ENCODE measurements at places on chromosomes 3 and 15.

GRCh38 chr3:72375237-72376076 lies 472.8 kb downstream of the SHQ1 start:
- no peak for DNase-seq

GRCh38 chr3:184300378-184300720 lies 1.3 kb downstream of the PSMD2 start:
- DNase-seq = no peak

GRCh38 chr3:77150028-77150427 lies 110.1 kb downstream of the ROBO2 start:
- no peak for DNase-seq

GRCh38 chr3:52681596-52681995 lies 4.1 kb downstream of the PBRM1 start:
- no peak for DNase-seq

DNA sequence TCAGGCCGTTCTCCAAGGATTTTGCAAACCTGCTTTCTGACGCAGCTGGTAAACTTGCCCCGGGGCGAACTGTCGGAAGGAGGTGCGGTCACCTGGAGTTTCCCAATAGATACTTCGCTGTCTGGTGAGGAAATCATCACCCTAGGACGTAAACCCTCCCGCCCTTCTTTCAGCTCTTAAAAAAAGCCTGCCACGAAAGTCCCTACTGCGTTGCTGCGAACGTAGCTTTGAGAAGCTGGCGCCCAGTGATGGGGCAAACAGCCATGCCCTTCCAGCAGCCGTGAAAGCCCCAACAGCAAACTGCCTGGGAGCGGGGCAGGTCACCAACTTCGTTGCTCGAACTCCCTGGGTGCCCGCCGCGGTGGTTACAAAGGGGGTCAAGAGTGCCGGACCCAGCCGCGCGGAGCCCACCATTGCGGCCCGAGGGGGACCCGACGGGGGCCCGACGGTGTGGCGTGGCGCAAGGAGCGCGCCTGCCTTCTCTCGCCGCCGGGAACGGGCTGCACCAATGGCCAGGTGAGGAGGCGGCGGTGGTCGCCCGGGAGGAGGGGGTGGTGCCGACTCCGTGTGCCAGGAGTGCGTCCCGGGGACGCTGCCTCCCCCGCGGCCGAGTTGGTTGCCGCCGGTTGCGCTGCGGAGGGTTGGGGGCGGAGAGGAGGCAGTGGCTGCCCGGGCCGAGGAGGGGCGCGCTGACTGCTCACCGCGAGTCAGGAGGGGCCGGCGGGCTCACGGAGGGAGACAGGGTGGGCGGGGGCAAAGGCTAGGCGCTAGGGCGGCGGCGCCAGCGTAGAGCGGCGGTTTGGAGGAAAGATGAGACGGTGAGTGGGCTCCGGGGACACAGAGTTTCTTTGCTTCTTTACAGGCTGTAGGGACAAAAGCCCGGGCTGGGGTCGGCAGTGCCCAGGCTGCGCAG lies at the start of gene PHLDB2:
TSS of gene PHLDB2 (plus strand) at position 205 of the 913 bp plus-strand sequence. CDS start 24,813 bp downstream, outside the sequence.
- DNase-seq = peak; percentile 35

GRCh38 chr3:179398574-179399231 lies 51.2 kb downstream of the MFN1 start:
- no peak for DNase-seq

DNA sequence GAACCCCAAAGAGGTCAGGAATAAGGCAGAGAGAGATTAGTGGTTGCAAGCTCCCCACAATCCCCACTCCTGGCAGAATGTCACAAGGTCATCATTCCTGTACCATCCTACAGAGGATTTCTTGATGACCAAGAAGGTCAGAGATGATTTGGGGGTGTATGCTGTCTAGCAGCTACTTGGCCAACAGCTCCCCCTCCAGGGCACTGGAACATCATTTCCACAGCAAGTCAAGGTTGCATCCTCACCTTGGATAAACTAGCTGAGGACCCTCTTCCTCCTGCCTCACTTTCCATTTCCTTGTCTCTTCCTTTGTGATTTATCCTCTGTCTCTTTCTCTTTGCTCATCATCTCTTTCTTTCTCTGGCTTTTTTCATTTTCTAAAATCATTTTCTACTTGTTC lies 106.3 kb downstream of the PROS1 start:
- DNase-seq = no peak

DNA sequence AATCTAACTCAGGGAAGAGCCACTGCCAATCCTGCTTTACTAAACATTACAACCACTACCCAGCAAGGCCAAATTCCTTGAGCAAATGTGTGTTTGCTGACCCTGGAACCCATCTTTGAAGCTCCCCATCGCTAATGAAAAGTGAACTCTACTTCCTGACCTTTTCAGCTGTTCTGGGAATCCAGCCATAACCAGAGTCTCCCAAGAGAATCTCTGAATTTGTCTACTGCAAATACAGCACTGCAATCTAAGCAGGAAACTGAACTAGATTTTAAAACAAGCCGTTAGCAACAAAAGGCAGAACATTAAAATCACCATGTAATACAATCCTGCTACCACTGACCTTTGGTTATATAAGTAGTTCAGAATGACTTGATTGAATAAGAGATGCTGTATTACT lies 309.2 kb downstream of the MAGI1 start:
- no peak for DNase-seq

DNA sequence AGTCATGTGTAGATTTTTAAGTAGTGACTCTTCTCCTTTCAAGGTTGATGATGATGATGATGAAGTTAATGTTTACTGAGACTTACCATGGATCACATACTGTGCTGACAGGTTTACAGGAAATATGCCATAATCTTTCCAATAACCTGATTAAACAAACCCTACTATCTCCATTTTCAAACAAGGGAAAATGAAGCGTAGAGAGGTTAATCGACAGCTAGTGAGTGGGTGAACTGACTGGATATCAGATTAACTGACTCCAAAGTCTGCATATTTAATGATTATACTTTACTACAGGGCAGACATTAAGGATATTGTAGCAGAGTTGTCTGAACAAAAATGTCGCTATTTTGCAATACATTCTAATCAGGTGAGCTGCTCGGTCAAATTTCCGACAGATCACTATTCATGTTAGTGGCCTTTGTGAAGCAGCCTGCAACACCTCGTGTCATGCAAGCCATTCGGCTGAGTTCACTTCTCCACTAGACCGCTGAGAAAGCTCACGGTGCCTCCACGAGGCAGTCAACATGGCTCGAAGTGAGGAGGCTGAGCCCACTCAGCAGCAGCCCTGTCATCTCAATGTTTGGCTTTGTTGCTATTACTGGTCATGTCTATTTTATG lies 264.2 kb downstream of the NFKBIZ start:
- DNase-seq = no peak

- DNase-seq = peak; percentile 32
Measured at GRCh38 chr3:170471149-170471548, 52.5 kb downstream of the CLDN11 start.

DNA sequence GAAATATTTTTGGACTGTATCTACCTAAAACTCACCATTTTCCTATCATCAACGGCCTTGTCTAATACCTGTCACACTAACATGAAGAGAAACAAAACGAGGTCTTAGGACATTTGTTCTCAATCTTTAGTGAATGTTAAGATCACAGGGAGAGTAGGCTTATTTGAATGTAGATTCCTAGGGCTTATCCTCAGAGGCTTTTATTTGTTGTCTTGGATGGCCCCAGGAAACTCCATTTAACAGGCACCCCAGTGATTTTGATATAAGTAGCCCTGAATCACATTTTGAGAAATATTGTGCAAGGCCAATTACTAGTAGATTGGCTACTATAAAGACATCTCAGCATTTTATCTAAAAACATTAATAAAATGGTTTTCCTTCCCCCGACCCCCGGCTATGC lies 367.4 kb downstream of the GAP43 start:
- no peak for DNase-seq

GRCh38 chr3:100004931-100005330 lies 109.4 kb downstream of the FILIP1L start:
- DNase-seq = no peak

DNA sequence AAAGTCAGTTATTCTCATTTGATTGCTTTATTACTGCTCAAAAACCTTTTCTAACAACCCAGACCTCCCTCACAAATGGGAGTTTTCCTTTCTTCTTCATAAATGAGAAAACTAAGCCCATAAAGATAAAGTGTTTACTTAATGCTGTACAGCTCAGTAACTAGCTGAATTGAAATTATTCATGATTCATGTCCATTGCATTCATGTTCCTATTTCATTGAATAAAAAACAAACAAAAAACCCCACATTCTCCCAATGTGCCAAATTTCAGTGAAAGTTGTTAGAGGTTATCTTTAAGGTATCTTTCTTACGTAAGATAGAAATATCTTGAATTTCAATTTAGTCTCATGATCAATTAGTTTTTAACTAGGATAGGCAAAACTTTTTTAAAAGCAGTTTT lies 2.8 kb downstream of the PLSCR2 start:
- DNase-seq = no peak

- DNase-seq = no peak
Measured at GRCh38 chr3:140715035-140715434, 37.2 kb downstream of the TRIM42 start.

- DNase-seq = no peak
Measured at GRCh38 chr3:152629363-152630122, 205.4 kb upstream of the P2RY1 start.

- DNase-seq = no peak
Measured at GRCh38 chr3:94524102-94524919, 461.4 kb downstream of the NSUN3 start.

DNA sequence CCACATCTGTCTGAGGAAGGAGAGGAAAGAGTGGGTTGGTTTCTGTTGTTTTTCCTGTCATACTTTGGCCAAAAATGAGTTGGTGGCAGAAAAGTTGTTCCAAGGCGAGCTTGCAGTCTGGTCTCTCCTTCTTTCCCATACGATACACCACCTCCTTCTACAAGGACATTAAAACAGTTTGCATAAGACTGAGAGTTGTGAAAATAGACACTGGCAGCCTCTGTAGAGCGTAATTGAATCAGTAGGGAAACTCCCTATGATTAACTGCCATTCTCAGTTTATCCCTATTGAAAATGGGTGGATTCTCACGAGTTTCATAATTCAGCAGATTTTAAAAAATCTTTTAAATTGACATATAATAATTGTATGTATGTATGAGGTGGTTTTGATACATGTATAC lies 3.7 kb upstream of the LSG1 start:
- no peak for DNase-seq

DNA sequence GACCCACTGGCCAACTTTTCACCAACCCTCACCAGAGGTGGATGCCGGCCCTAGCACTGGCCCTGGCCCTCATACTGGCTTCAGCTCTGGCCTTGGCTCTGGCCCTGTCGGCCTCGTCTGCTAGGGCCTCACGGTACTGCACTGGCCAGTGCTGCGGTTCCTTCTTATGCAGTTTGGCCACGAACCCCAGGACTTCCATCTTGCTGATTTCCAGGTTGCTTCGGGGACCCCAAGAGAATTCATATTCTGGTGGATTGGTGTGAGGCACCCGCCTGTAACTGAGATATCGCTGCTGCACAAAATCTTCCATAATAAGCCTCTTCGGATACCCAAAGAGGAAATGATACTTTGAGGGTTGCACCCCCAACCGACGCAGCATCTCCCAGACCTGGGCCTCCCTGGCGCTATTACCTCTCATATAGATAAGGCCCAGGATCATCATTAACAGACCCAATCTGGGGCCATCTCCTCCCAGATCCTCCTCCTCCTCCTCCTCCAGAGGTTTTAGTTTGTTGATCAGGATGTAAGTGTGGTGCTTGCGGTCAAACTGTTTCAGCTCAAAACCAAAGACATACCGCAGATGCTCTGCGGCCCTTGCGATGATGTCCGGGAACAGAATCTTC lies 883 bp downstream of the MAGEF1 start:
- peak; percentile 36 for DNase-seq

DNA sequence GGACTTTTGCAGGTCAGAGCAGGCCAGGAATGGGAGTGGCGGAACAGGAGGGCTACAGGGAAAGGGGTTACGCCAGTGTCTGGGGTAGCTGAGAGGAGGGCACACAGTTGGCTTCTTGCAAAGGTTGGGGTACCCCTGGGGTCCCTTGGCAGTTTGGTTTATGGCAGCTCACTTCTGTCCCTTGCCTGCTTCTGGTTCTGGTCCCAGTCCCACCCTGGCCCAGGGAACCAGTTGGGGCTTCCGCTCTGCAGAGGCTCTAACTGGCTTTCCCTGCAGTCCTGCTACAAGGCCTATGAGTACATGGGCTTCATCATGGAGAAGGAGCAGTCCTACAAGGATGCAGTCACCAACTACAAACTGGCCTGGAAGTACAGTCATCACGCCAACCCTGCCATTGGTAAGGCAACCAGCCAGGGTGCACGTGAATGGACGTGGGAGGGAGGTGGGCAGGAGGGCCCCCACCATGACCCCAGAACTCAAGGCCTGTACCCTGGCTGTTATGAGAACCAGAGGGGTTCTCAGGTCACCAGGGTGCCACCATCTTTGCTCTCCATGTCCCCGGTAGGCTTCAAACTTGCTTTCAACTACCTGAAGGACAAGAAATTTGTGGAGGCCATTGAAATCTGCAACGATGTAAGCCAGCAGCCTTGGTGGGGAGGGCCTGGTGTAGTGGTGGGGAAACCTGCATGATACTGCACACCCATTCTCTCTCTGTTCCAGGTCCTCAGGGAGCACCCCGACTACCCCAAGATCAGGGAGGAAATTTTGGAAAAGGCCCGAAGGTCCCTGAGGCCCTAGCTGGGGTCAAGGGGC lies 15.2 kb downstream of the CSRNP1 start:
- no peak for DNase-seq

DNA sequence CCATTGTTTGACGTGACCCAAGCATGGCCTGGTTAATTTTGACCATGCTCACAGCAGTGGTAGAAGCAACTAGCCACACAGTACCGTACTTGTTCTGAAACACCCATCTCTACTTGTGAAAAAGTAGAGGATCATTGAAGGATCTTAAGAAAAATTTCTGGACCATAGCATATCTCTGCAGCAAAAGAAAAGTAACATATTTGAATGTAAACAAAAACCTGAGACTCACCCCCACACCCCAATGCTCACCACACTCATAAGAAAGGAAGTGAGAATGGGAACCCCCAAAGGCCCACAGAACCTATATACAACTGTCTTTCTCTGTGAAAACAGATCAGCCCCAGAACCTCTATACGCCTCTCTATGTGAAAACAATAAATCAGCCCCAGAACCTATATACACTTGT lies 33.8 kb upstream of the TFRC start:
- no peak for DNase-seq

- DNase-seq = no peak
Measured at GRCh38 chr15:68166847-68167246, 38.3 kb downstream of the CALML4 start.

- DNase-seq = no peak
Measured at GRCh38 chr3:33317963-33318709, 40.9 kb downstream of the FBXL2 start.

GRCh38 chr3:25420147-25420546 lies 7.9 kb upstream of the RARB start:
- no peak for DNase-seq

- DNase-seq = no peak
Measured at GRCh38 chr3:129526121-129526900, 2.1 kb upstream of the RHO start.

- DNase-seq = no peak
Measured at GRCh38 chr3:24390169-24391130, 104.2 kb downstream of the THRB start.

DNA sequence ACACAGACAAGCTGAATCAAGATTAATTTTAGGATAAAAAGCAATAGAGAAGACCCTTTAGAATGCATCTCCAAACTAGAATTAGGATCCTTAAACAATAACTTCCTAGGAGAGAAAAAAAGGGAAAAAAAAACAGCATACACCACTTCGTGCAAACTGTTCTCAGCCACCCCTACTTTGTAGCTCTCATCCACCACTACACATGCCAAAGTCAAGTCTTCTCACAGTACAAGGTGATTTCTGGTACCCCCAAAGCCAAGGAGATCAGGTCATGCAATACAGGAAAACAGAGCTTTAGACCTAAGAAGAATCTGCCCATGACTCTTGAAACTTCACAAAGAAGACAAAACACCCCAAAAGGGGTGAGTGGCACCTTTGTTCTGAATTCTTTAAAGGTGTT lies 166.9 kb downstream of the SUCNR1 start:
- DNase-seq = no peak
